Fibroblast of the aortic adventitia (primary cell): ENCODE measurements at places on chromosomes 11 and 22. TPM values are rescaled to one million over a fixed set of nuclear protein-coding genes. Genes with fewer than 3 reads are reported as not detected.

DNA sequence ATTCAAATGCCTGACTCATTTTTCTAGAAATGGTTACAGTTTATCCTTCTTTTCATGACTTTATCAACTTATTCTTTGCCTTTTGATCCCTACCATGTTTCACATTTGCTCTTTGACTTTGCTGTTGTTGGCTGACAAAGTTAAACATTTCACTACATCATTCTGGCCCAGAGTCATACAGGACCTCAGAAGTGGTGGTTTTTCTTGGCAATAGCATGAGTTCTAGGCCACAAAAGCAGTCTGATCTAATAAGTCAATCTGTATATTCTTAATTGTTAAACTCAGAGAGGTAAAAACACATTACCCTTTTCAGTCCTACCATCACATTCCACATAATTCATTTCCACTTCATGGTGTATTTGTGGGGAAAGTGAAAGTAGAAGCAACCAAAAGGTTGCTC is 763.2 kb upstream of the TENM4 start:
- DNase-seq = no peak

Gene TNNI2
- total RNA-seq = not detected in 2 replicates

- DNase-seq = peak; percentile 79
Observed at GRCh38 chr22:38824585-38824984, 19.2 kb downstream of the NPTXR start.

Gene GSTT2
- 0.54 TPM in 1 of 2 replicates, not detected in the other for total RNA-seq

Gene SYVN1
- total RNA-seq = 10.4 and 24.3 TPM in 2 replicates

Gene WT1
- total RNA-seq = 0.27 and 46.6 TPM in 2 replicates

DNA sequence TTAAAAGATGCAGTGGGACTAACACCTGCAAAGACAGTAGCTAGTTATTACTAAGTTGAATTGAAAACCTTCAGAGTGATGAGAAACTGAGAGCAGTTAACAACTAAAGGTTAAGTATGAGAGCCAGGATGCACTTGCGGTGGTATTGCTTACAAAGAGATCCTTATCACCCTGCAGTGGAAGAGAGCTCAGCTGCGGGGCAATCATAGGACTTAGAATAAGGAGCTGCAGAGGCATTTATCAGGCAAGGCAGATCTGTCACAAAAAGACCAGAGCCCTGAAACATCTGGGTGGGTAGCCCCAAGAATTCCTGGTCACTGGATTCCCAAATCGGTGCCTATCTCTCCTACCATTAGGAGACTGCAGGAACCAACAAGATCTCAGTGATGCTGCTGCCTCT is 34.3 kb upstream of the CFAP300 start:
- no peak for DNase-seq

Gene GLYATL1
- total RNA-seq = 2.9 TPM in 1 of 2 replicates, not detected in the other

- no peak for DNase-seq
Observed at GRCh38 chr11:17233101-17233500, 25.3 kb upstream of the PIK3C2A start.

DNA sequence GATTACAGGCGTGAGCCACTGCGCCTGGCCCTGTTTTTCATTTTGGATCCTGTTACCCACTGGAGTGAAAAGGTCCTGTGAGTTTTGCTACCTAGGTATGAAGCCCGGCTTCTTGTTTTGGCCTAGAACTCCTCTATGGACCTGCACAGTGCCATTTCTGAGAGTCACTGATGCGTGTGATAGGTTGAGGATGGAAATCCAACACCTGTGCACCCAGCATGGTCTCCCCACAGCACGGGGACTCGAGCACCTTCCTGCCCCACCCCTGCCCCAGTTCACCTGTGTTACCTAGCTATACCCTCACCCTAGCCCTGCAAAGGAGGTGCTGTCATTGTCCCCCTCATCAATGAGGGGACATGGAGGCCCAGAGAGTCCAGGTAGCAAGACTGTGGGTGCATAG is 5.1 kb downstream of the FBLN1 start:
- no peak for DNase-seq

DNA sequence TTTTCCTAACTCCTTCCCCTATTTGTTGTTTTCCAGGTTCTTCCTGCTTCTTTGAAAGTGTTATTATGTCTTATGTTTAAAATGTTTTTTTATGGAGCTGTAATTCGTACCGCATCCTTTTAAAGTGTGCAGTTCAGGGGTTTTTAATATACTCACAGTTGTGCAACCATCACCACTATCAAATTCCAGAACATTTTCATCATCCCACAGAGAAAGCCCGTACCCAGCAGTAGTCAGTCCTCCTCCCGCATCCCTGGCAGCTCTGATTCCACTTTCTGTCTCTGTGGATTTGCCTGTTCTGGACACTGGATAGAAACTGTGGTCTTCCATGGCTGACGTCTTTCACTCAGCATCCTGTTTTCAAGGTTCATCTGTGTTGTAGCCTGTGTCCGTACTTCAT is 73.7 kb downstream of the JAM3 start:
- peak; percentile 35 for DNase-seq

Gene OR52N4
- not detected in 2 replicates for total RNA-seq

DNA sequence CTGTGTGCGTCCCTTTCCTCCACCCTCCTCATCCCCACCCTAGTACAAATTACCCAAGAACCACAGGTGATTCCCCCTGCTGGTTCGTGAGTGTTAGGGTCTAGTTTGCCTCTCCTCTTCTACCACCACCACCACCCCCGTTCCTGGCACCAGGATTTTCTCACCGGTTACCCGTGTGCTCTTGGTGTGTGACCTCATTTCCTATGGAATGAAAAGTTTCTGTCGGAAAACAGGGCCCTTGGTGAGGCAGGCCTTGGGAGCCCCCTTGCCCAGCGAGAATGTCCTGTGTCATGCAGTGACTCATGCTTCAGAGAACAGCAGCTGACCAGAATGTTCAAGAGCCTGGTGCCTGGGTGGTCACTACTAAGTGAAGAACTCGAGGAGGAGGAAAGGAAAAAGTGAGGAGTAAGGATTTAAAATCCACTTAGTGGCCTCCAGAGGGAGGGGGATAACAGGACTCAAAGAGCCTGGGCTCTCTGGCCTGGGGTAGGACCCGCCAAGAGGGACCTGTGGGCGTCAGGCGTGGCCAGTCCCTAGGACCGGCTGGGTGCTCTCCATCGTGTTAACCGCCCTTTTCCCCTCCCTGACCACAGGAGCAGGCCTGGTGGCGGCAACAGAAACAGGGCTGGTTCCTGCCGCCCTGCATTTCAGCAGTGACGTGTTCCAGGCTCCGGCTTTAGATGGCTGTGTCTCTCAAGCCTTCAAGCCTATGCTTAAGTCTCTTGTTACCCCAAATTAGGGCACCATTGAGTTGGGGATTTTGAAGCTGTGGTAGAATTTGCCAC is 30.2 kb downstream of the C22orf31 start:
- peak; percentile 90 for DNase-seq

GRCh38 chr11:12269104-12269441 is 108.3 kb upstream of the PARVA start:
- DNase-seq = no peak
